ACHN (cell line): ENCODE measurements at places on chromosomes 7 and 10.

DNA sequence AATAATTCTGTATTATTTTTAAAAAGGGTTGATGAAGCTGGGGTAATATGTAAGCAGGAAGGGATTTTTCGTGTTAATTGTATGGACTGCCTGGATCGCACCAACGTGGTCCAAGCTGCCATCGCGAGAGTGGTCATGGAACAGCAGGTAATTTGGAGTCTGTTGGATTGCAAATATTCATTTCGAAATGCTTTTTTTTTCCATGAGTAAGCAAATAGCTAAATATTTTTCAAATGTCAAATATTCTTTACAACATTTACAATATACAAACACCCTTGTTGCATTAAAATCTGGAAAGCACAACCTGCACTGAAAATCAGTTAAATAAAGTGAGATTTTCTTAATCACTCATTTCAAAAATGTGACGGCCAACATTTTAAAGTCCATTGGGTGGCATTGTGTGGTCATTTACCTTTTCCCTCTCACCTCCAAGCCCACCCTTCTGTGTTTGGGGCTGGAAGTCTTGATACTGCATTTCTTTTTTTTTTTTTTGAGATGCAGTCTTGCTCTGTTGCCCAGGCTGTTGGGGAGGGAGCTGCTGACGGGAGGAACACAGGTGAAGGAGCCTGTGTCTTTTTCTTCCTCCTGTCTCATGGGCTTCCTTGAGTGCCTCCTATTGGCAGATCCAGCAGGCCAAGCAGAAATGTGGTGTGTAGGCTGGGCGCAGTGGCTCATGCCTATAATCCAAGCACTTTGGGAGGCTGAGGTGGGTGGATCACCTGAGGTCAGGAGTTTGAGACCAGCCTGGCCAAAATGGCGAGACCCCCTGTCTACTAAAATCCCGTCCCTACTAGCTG is 66.1 kb downstream of the MCMBP start:
- DNase-seq, result no peak

DNA sequence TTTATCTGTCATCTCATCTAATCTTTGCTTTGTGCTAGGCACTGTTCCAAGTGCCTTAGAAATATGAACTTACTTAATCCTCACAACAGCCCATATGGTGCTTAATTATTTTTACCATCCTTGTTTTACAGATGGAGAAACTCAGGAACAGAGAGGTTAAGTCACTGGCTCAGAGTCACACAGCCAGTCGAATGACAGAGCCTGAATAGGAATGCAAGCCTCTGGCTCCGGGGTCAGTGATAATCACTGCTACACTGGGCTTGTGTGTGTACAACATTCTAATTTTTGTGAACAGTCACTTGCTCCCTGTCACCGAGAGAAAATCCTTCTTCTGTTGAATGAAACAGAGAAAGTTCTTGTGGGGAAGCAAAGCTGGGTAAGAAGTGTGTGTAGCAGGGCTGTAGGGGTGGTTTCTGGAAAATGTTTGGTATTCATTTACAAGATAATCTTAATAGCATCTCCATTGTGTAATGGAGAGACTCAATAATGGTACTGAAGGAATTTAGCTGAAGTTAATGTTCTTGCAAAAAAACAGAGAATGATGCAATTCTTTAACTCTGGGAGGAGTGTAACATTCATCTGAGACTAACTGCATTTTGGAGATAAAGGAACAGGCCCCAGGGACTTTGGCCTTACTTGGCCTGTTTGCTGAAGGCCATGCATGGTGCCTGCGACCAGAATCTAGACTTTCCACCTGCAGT is 290.6 kb downstream of the FRMD4A start:
- DNase-seq, result no peak

GRCh38 chr10:9229702-9230244 is 1175.3 kb downstream of the GATA3 start:
- DNase-seq, result no peak

- no peak for DNase-seq
These were observed 2.9 kb downstream of the LRRTM3 start for GRCh38 chr10:66928776-66929175.

DNA sequence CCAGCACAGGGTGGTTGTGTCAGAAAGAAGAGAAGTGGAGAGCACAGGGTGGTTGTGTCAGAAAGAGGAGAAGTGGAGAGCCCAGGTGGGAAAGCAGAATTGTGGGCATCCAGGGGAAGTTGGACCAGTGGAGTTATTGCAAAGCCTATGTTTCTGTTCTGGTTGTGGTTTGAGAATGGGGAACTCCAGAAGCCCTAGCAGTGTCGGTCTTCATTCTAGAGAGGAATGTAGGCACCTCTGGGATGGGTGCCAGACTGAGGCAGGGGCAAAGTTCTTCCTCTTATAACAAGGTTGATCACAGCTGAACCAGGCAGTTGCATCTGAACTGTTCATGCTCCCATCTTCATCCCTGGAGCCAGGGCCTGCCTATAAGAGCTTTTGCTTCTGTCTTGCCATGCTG is 954 bp downstream of the FSCN3 start:
- DNase-seq, result no peak

- no peak for DNase-seq
These were observed 77.7 kb downstream of the WDFY4 start for GRCh38 chr10:48762064-48763042.

GRCh38 chr7:32070406-32071360 is at the start of gene PDE1C:
TSS of gene PDE1C (minus strand) at chr7:32070407.
- DNase-seq, result no peak

DNA sequence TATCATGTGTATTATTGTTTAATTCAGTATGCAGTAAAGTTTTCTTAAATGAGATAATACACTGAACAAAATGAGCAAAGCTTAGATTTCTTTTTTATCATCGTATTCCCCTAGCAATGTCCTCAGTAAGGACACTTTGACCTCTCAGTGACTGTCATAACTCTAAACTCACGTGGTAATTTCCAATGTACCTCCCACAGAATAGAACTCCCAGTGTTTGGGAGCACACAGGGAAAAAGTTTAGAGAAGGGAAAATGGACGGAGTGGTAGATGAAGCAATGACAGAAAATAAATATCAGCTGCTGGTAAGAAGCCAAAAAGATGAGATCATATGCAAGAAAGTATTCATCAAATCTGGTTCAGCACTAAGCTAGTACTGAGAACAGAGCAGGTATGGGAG is 758.6 kb upstream of the KCND2 start:
- DNase-seq, result no peak

GRCh38 chr10:103890194-103890658 is 27.8 kb downstream of the STN1 start:
- DNase-seq, result no peak

DNA sequence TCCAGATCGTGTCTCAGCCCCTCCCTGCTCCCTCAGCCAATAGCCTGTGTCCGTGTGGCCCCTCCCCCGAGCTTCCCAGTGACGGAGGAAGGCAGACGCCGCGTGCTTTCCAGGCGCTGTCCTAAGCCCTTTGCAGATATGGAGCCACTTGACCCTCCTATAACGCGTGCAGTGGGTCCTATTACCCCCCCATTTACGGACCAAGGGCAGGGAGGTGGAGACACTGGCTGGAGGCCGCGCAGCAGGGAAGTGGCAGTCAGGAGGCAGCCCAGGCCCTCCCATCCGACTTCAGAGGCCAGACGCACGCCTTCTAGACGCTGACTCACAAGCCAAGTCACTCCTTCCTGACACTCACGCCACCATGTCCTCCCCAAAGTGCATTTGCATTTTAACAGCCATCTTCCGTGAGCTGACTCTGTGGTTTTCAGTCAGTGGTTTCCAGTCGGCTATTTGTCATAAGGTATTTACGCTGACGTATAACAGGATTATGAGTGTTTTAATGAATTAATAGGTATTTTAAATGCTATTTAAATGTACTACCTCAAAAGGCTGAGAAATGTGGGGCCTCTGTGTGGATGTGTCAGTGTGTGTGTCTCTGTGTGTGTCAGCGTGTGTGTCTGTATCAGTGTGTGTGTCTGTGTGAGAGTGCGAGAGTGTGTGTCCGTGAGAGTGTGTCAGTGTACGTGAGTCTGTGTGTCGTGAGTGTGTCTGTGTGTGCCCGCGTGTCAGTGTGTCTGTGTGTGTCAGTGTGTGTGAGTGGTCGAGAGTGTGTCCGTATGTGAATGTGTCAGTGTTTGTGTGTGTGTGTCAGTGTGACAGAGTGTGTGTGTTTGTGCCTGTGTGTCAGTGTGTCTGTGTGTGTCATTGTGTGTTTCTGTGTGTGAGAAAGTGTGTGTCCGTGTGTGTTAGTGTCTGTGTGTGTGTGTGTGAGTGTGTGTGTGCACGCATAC is 92.0 kb upstream of the INSIG1 start:
- peak; percentile 100 for DNase-seq

- DNase-seq, result no peak
These were observed 196.0 kb upstream of the TMEM72 start for GRCh38 chr10:44715136-44715535.

DNA sequence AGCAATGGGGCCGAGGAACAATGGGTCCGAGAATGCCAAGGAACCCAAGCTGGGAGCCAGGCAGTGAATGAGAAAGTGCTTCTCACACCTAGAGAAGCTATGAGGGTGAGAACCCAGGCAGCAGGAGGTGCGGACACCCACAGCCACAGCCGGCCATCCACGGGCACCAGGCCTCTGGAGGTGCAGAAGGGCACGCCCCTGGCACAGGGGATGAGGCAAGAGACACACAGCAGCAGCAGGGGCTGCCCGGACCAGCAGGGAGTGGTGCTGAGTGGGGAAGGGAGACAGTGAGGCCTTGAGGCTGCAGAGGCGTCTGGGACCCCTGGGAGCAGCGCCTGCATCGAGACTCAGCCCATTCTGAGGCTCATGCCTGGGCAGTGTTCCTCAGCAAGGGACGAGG is 135.3 kb downstream of the MAD1L1 start:
- DNase-seq, result no peak

DNA sequence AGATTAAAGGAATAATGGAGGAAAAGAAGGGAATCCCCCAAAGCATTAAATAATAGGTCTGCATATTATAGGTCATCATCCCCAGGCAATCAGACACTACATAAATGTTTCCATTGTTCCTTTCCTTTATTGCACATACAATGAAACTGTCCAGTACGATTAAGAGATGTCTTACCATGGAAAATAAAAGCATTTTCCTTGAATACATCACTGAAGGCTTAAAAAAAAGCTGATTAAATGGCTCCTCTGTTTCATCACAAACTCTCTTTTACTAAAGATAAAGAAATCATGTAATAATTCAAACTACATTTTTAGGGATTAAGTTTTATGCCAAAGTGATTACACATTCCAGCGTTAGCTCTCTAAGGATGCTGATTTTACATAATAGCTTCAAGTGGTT is 316.0 kb downstream of the AGMO start:
- DNase-seq, result no peak

GRCh38 chr10:7409045-7409731 is 1.6 kb downstream of the SFMBT2 start:
- no peak for DNase-seq

- DNase-seq, result no peak
These were observed 144.5 kb downstream of the REEP3 start for GRCh38 chr10:63665670-63666134.

DNA sequence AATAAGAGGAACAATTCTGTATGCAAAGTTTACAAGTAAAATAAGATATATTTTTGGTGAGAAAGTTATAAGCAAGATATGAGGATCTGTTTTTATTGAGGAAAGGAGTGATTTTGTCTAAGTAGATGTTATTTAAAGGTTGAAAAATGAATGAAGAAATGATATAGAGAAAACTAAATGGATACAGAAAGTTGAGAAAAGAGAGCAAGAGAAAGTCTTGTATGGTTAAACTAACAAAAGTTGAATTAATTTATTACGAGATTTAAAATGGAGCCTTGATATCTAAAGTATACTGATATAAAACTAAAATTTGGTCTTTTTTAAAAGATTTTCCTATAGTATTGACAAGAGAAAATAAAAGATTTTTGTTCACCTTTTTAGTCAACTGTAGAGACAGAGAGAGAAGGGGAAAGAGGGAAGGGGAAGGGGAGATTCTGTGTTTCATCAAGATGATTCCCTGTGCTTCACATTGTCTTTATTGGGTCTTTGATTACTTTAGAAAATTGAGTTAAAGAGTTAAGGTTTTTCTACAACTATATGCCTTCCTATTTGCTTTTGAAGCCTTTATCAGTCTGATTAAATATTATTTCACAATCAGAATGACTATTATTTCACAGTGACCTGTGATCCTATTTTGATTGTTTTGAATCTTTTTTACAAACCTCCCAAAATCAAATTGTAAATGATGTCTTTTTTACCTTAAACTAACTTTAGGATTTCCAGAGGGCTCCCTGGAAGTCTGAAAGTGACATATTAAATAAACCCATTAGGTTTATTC is 10.7 kb downstream of the SHTN1 start:
- no peak for DNase-seq

DNA sequence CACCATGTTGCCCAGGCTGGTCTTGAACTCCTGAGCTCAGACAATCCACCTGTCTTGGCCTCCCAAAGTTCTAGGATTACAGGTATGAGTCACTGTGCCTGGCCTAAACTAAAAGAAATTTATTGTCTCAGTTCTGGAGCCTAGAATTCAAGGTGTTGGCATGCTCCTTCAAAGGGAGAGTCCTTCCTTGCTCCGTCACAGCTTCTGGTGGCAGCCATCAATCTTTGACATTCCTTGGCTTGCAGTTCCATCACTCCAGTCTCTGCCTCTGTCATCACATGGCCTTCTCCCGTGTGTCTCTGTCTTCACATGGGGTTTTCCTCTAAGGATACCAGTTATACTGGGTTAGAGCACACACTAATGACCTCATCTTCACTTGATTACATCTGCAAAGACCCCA is 55.5 kb downstream of the DNAJC12 start:
- no peak for DNase-seq

GRCh38 chr7:99121496-99122021 is 22.3 kb downstream of the SMURF1 start:
- no peak for DNase-seq

- DNase-seq, result no peak
These were observed 108.0 kb downstream of the MAD1L1 start for GRCh38 chr7:2124604-2125345.

DNA sequence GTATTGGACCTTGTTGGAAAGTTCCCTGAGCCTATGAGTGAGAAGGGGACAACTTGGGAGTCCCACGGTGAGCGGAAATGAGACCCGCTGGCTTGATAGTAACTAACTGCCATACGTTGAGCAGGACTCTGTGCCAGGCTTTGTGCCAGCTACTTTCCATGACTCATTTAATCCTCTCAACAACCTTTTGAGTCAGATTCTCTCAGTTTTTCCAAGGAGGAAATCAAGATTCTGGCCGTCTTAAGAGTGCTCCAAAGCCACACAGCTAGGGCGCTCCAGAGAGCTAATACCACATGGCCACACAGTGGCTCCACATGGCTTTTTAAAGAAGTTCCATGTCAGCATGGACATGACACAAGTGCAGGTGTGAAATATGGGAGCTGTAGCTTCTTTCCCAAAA is 55.7 kb downstream of the NOD1 start:
- no peak for DNase-seq

DNA sequence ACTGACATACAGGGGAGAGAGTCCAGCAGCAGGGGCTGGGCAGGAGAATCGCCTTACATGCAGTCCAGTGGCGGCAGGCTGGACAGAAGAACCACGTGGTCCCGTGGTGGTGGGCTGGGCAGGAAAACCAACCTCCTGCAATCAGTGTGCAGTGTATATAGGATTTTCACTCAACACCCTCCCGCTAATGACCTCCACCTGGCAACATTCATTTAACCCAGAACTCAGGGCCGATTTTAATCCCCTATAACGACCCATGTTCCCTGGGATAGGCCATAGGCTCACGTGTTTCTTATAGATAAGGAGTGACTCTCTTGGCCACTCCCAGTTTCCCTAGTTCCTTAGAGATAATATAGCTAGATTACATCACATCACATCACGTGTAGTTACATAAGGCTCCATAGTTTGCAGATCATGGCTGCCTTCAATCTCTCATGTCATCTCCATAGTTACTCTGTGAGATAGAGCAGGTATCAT is 19.4 kb downstream of the MTURN start:
- no peak for DNase-seq

GRCh38 chr7:39238234-39238869 is 260.6 kb downstream of the POU6F2 start:
- DNase-seq, result no peak

- DNase-seq, result peak; percentile 56
These were observed 163.3 kb downstream of the GRID1 start for GRCh38 chr10:86203162-86203905.
